ENCODE measurements at places on chromosomes 7 and 10. TPM values are rescaled to one million over a fixed set of nuclear protein-coding genes. Genes with fewer than 3 reads are reported as not detected.

- peaks cover 1% of the 10 kb centered on the region for H3K36me3 ChIP-seq
- H3K27ac ChIP-seq = peak overlapping the region; percentile 88
- no peak overlapping the region for H3K4me3 ChIP-seq
Measured at GRCh38 chr10:103745341-103746247, 109.8 kb downstream of the SH3PXD2A start.

DNA sequence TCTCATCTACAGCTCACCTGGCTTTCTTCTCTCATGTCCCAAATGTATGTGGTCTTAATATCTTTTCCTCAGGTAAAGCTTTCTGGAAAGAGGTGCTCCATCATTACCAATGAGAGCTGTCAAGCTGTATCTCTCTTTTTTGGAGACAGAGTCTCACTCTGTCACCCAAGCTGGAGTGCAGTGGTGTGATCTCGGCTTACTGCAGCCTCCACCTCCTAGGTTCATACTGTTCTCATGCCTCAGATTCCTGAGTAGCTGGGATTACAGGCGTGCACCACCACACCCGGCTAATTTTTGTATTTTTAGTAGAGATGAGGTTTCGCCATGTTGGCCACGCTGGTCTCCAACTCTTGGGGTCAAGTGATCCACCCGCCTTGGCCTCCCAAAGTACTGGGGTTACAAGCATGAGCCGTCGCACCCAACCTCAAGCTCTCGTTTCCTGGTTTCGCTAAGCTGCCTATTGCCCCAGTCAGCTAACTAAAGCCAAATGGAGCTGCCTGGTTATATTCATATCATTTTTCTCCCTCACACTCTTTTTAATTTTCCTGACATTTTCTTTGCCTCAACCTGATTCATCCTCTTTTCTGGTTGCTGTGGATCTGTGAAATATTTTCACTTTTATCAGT lies 60.5 kb downstream of the SUFU start:
- H3K27me3 ChIP-seq = no peaks in the 10 kb centered on the region
- H3K27ac ChIP-seq = no peak overlapping the region
- H3K36me3 ChIP-seq = no peaks in the 10 kb centered on the region
- no peak for DNase-seq
- no peak overlapping the region for H3K4me3 ChIP-seq

BMPER gene
- not detected for total RNA-seq

CFAP46 gene
- not detected for total RNA-seq

AHCYL2 gene
- 11.4 TPM for total RNA-seq

CALCR gene
- total RNA-seq = not detected

DNA sequence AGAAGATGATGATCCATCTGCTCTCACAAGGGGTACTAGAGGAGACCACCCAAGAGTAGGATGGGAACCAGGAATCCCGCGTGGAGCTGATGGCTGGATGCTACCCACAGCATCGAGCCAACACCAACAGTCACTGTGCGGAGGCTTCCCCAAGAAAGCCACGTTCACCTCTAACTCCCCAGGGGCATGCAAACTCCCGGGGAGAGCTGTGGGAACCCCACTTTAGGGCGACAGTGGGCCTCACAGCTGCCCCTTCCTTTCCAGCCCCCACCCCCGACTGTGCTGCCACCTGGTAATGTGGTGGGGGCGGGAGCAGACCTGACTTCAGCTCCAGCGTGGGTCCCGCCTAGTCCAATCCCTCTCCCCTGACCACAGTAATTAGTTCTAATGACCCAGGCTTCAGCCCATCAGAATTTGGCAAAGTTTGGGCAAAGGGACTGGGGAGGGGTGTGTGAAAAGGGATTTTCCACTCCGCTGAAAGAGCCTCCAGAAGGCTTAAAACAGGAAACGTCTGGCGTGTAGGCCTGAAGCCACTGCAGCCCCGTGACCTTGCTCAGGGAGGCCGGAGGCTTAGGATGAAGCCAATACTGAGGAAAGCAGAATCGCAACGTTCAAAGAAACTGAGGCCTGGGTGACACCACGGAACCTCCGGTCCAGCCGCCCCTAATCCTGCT lies 20.3 kb downstream of the ASB13 start:
- H3K36me3 ChIP-seq = peaks cover 3% of the 10 kb centered on the region
- no peak for DNase-seq
- H3K4me3 ChIP-seq = no peak overlapping the region
- no peak overlapping the region for H3K27ac ChIP-seq
- no peaks in the 10 kb centered on the region for H3K4me1 ChIP-seq

PTER gene
- total RNA-seq = 18.2 TPM

GDF10 gene
- total RNA-seq = not detected

DNA sequence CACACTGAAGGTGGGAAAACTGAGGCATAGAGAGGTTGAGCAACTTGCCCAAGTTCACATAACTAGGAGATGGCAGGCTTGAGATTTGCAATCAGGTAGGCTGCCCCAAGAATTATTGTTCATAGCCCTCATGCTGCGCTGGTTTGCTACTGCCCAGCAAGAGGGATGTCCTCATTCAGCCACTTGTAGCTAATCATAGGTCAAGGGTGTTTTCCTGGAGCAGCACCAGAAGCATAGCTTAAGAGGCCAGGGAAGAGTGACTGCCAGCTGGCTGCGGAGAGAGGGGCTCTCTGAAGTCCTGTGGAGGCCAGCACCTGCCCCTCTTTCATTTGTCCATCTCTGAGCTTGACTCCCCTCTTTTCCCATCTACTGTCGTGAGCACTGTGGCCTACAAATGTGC lies 15.0 kb downstream of the CDHR3 start:
- no peak overlapping the region for H3K27ac ChIP-seq
- H3K36me3 ChIP-seq = no peaks in the 10 kb centered on the region
- H3K4me1 ChIP-seq = no peaks in the 10 kb centered on the region
- no peak for DNase-seq
- H3K4me3 ChIP-seq = no peak overlapping the region
- H3K27me3 ChIP-seq = peaks cover 10% of the 10 kb centered on the region

- no peaks in the 10 kb centered on the region for H3K4me1 ChIP-seq
- peaks cover 14% of the 10 kb centered on the region for H3K27me3 ChIP-seq
- H3K36me3 ChIP-seq = no peaks in the 10 kb centered on the region
- no peak for DNase-seq
Measured at GRCh38 chr10:1392127-1392526, 335.9 kb downstream of the WDR37 start.

TMEM243 gene
- total RNA-seq = 51.6 TPM

CDHR1 gene
- 0.07 TPM for total RNA-seq

ABCB4 gene
- total RNA-seq = not detected

EPHA1 gene
- 11.4 TPM for total RNA-seq

DNA sequence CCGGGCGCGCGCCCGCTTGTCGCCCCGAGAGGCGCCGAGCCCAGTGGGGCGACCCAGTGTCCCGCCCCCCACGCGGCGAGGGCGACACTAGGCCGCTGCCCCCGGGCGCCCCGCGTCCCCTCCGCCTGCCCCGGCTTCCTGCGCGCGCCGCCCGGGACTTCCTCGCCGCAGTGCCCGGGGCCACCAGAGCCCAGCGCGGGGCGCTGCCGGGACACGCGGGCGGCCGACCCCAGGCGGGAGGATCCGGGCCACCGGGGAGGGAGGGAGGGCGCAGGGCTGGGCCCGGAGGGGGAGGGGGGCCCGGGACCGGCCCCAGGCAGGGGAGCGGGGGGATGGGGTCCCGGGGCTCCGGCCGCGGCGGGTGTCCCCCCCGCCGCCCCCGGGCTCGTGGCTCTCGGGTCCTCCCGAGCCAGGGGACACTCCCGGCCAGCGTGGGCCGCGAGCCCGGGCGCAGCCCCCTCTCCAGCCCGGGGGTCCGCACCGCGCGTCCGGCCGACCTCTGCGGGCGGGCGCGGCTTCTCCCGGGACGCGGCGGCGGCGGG lies 435 bp upstream of the PWWP2B start:
- H3K4me3 ChIP-seq = no peak overlapping the region
- H3K4me1 ChIP-seq = peaks cover 10% of the 10 kb centered on the region
- H3K36me3 ChIP-seq = no peaks in the 10 kb centered on the region
- H3K27ac ChIP-seq = no peak overlapping the region
- no peaks in the 10 kb centered on the region for H3K27me3 ChIP-seq
- DNase-seq = peak; percentile 65

CC2D2B gene
- total RNA-seq = not detected

DNA sequence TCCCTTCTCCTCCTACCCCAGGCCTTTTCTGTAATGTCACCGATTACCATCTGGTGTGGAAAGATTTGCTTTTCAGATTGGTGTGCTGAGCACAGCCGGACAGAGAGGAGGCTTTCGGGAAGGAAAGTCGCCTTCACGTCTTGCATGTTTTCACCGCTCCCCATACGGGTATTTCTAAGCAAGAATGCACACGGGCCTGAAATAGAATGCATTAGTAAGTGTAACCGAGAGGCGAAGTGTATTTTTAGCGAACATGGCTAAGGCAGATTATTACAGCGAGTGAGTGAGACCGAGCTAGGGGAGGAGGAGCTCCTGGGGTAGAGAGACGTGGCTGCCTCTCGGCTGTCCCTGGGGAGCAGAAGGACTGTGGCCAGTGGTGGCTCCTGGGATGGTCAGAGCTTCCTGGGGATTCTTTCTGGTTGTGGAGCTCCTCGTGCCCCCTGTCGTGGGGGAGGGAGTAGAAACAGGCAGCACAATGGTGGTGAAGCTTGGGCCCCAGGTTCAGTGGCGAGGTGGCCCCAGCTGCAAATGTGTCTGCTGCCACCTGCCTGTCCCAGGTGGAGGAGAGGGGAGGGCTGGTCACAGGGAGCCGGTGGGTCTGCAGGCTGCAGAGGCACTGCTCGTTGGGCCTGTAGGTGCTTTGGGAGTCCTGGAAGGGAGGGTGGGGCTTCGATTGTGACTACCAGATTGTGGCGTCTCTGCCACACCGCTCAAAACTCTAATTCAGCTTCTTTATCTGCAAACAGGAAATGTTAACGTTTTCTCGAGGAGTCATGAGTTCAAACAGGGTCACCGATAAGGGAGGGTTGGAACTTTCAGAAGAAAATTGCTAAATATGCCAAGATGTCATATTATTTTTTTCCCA lies 135.8 kb downstream of the CAMK1D start:
- H3K4me1 ChIP-seq = peaks cover 19% of the 10 kb centered on the region
- no peaks in the 10 kb centered on the region for H3K27me3 ChIP-seq
- no peaks in the 10 kb centered on the region for H3K36me3 ChIP-seq
- no peak overlapping the region for H3K4me3 ChIP-seq

IFIT1B gene
- total RNA-seq = not detected

FEZF1 gene
- not detected for total RNA-seq

GIMAP8 gene
- total RNA-seq = 35.9 TPM

DNA sequence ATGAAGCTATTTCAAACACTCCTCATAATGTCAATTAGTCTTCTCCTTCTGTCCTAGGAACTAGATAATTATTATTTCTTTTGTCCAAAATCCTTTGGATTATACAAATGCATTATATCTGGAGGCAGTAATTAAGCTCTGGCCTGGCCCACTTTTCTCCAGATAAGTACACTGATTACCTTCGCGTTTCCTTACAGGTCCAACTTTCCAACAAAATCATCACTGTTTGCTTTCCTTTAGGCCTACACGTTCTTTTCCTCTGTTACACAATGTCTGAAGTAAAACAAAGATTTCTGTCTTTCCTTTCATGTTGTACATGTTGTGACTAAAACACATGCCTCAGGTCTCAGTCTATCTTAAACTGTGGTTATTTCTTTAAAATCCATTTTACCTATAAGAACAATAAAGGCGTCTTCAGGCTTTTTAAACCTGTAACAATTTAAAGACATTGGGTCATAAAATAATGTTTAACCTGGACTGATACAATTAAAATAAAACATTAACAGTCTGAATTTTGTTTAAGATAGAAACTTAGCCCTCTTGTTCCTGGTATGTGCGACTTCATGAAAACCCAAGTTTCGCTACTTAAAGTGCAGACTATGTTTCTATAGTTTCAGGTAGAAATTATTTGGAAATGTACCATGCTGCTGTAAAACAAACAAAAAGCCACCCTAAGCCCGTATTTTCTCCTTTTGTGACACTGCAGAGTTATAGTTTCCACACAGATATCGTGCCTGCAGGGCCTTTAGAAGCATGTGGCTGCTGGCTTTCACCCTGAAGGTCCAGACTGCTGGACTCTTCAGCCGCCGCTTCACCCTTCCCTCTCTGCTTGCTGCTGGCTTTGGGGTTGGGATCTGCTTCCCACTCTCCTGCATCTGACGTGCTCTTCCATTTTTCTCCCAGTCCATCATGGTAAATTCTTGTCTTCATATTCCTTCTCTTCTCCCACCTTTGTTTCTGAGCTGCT lies 381.7 kb downstream of the DPP6 start:
- H3K36me3 ChIP-seq = no peaks in the 10 kb centered on the region
- no peaks in the 10 kb centered on the region for H3K4me1 ChIP-seq
- DNase-seq = no peak
- no peaks in the 10 kb centered on the region for H3K27me3 ChIP-seq
- H3K27ac ChIP-seq = no peak overlapping the region
- no peak overlapping the region for H3K4me3 ChIP-seq

- H3K27ac ChIP-seq = no peak overlapping the region
- no peak for DNase-seq
- no peak overlapping the region for H3K4me3 ChIP-seq
- H3K4me1 ChIP-seq = no peaks in the 10 kb centered on the region
- no peaks in the 10 kb centered on the region for H3K27me3 ChIP-seq
Measured at GRCh38 chr7:69757981-69758430, 159.7 kb downstream of the AUTS2 start.

SPDYE16 gene
- 0.30 TPM for total RNA-seq

- H3K27ac ChIP-seq = no peak overlapping the region
- no peak for DNase-seq
- H3K36me3 ChIP-seq = peaks cover 2% of the 10 kb centered on the region
- H3K27me3 ChIP-seq = peaks cover 13% of the 10 kb centered on the region
Measured at GRCh38 chr10:8460626-8461025, 406.1 kb downstream of the GATA3 start.

EBF3 gene
- total RNA-seq = not detected

PNLIP gene
- total RNA-seq = not detected

ELN gene
- total RNA-seq = not detected

- H3K27me3 ChIP-seq = peaks cover 39% of the 10 kb centered on the region
- H3K27ac ChIP-seq = no peak overlapping the region
- no peak for DNase-seq
- H3K4me3 ChIP-seq = no peak overlapping the region
Measured at GRCh38 chr7:137839903-137840779, 6.6 kb downstream of the DGKI start.

PRKG1 gene
- total RNA-seq = not detected

CDK14 gene
- not detected for total RNA-seq

GRCh38 chr7:31910191-31910590 lies 160.0 kb downstream of the PDE1C start:
- H3K4me1 ChIP-seq = no peaks in the 10 kb centered on the region
- no peak overlapping the region for H3K4me3 ChIP-seq
- no peaks in the 10 kb centered on the region for H3K27me3 ChIP-seq
- DNase-seq = no peak
- H3K36me3 ChIP-seq = no peaks in the 10 kb centered on the region

CHAT gene
- not detected for total RNA-seq

PPP1R3C gene
- total RNA-seq = not detected

DNA sequence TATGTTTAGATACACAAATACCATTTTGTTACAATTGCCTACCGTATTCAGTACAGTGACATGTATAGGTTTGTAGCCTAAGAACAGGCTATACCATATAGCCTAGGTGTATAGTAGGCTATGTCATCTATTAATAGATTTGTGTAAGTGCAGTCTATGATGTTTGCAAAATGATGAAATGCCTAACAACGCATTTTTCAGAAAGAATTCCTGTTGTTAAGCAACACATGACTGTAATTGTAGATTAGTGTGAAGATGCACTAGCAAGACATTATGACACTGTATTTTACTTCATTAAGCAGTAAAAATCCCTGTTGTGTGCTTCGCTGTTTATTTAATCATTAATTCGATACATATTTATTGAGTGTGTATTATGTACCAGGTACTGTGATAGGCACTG lies 446.0 kb downstream of the SUGCT start:
- no peak for DNase-seq
- no peak overlapping the region for H3K27ac ChIP-seq

GRCh38 chr10:3777981-3778691 lies 6.9 kb downstream of the KLF6 start:
- H3K36me3 ChIP-seq = peaks cover 90% of the 10 kb centered on the region
- H3K4me3 ChIP-seq = peak overlapping the region; percentile 93
- H3K27me3 ChIP-seq = no peaks in the 10 kb centered on the region
- peaks cover 70% of the 10 kb centered on the region for H3K4me1 ChIP-seq
- peak overlapping the region; percentile 73 for H3K27ac ChIP-seq
- no peak for DNase-seq

All from activated CD4-positive, alpha-beta T cell treated with anti-CD3 and anti-CD28 coated beads, Interleukin-2, amount 10 ng/mL, durations not matched to agents 7 days and 5 days (primary cell).